ENCODE measurements at places on chromosomes 5 and 9.

DNA sequence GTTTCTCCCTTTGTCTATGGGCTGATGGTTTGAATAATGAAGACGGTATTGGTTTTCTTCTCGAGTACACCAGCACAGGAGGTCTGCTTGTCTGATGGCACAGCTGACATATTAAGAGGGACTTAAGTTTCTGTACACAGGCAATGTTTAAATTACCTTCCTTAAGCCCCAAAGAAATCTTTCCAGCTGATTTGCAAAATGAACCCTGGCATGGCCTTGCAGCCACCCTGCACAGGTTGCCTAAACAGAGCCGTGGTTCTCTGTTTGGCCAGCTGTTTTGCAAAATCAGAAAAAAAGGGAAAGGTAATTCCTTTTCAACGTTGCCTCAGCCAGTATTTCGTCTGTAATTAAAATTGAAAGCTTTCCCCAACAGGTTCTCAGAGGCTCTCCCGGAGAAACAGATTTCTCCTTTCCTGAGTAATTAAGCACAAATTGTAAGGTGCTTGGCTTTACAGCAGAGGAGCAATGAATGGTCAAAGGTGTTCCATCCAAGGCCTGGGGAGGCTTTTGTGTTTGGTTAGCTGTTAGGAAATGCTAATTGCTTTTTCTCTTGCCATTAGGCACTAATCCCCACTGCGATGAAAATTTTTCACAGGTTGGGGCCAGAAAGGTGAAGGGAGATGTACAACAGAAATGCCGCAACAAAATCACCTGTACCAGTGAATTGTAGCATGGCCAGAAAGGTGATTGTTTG lies 138.9 kb downstream of the RASEF start:
- DNase-seq, result no peak

DNA sequence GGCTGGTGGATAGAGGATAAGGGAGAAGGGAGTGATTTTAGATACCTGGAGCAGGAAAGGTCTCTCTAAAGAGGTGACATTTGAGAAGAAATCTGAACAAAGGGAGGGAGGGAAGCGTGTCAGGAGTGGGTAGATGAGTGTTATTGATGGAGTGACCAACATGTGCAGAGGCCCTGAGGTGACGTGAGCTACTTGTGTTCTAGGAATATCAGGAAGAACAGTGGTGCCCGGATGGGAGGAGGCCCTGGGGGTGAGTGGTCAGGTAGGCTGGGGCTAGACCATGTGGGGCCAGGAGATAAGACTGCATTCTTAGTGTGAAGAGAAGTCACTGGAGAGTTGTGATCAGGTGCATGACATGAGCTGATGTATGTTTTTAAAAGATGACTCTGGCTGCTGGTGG lies 256.2 kb downstream of the ARHGAP26 start:
- DNase-seq, result no peak

DNA sequence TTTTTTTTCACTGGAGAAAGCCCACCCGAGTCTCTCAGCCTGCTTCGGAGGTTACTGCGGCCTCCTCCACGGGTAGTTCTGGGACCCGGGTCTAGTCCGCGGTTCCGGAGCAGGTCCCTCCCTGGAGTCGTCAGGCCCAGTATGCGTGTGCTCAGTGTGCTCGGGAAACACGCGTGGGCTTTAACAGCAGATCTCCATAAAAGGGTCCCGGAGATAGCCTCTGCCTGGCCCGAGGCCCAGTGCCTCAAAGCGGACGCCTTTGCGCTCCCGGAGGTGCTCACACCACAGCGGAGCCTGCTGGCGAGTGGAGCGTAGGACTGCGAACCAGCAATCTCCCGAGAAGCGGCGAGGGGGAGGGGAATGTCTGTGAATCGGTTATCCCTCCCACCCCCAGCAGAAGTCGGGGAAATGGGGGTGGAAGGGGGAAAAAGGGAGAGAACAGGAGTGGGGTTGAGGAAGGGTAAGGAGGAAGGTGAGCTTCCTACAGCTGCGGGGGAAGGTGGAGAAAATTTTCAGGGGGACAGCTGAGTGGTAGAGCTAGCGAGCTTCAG lies 28.7 kb downstream of the CDKN2A start:
- peak; percentile 74 for DNase-seq

DNA sequence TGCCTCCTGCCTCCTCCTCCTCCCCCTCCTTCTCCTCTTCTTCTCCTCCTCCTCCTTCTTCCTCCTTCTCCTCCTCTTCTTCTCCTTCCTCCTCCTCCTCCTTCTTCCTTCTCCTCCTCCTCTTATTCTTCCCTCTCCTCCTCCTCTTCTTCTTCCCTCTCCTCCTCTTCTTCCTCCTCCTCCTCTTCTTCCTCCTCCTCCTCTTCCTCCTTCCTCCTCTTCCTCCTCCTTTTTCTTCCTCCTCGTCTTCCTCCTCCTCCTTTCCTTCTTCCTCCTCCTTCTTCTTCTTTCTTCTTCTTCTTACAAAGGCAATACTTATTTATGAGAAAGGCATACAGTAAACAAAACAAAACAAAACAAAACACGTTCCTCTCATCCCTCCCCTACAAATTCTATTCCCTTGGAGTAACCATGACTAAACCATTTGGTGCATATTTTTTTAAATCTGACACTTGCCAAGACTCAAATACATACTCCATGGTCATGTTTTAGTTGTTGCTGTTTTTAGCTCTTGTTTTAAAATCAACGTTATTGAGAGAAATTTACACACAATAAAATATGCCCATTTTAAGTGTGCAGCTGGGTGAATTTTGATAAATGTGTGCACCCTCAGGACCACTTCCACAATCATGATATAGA lies 135.6 kb downstream of the FOXD1 start:
- no peak for DNase-seq

GRCh38 chr5:165627548-165628170 lies 2122.2 kb downstream of the MAT2B start:
- no peak for DNase-seq

DNA sequence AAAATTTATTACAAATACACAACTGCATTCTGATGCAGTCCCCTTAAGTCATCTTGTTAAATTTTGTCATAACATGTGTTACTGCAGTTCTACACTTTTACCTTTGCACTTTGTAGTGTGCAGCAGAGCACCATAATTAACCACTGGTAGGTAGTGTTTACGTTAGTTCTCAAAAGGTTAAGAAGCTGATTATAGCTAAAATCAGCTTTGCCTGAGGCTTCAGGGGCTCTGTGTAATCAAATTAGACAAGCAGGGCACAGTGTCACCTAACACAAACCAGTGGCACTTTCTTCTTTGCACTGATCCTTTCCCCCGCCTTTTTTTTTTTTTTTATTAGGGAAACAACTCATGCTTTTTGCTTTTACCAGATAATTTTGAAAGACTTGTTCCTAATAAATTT lies 26.1 kb downstream of the POU5F2 start:
- no peak for DNase-seq

GRCh38 chr9:10062629-10063395 lies 550.0 kb downstream of the PTPRD start:
- no peak for DNase-seq

- DNase-seq, result peak; percentile 34
These were observed 267.0 kb downstream of the SEC61B start for GRCh38 chr9:99489060-99489413.

- no peak for DNase-seq
These were observed 168.3 kb upstream of the DMAC1 start for GRCh38 chr9:7967851-7968250.

DNA sequence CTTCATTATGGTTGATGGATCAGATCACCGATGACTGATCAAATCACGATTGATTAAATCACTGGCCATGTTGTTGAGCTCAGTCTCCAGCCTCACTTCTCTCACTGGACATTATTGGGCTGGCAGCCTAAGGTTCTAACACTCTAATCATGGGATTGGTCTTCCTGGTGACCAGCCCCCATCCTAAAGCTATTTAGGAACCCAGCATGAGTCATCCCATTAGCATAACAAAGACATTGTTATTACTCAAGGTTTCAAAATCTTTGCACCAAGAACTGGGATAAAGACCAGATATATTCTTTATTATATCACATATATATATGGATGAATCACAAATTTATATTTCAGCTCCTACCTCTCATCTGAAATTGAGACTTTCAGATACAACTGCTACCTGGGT lies 272.1 kb upstream of the IL12B start:
- no peak for DNase-seq

DNA sequence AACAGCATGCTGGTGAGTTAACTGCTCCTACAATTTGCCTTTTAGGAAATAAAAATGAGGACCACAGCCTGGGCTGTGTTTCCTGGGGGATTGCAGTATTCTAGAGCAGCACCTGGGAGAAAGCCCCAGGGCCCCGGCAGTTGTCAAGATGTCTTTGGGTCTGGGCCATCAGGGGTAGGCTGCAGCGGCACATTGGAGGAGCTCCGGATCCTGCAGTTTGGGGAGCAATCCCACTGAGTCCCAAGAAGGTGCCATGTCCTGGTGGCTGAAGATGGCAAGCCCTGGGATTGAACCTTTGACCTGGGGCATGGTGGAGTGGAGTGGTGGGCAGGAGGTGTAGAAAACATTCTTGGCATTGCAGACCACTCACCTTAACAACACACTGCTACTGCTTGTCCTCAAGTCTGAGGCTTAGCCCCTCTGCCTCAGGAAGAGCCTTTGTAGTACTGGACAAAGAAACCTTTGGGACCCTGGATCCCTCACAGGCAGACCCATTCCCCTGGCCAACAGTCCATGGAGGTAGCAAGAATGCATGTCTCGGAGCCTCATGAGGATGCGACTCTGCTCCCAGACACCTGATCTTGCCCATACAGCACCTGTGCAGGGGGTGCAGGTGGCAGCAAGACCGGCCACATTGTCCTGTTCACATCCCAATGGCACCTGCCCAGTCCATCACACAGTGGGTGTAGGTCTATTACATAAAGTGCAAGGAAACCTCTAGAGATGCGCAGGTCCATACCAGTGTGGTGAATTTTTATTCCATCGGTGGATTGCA lies 159.1 kb upstream of the IRX2 start:
- no peak for DNase-seq

GRCh38 chr5:74040065-74040551 lies 414.1 kb downstream of the ARHGEF28 start:
- no peak for DNase-seq

DNA sequence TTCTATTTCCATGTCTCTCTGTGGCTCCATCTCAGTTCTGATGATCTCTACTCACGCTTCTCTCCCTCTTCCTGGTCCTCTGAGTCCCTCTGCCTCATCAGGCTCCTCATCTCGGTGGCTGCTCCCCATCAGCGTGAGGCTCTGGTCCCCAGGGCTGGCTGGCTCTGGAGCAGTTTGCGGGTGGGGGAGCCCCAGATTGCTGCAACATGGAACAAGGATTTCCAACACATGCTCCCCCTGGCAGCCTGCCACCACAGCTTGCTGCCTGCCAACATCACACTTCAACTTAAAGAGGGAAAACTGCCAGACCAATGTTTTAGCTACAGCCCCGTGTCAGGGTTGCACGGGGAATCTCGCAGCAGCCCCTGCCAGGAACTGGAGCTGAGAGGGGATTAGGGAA lies 77.2 kb upstream of the NEK6 start:
- peak; percentile 52 for DNase-seq

- DNase-seq, result peak; percentile 92
These were observed 156.1 kb downstream of the SNX18 start for GRCh38 chr5:54673523-54674225.

DNA sequence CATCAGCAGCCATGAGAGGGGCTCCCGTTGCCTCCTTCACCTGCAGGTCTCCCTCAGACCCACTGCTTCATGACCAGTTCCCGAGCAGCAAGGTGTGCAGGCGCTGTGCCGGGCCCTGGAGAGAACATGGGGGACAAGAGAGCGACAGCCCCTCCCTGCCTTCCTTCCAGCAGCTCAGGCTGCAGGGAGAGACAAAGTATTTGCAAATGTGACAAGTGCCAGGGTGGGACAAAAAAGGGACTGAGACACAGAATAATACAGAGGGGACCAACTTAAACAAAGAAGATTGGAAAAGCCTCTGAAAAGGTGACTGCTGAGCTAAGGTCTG lies 22.5 kb upstream of the VDAC1 start:
- no peak for DNase-seq

DNA sequence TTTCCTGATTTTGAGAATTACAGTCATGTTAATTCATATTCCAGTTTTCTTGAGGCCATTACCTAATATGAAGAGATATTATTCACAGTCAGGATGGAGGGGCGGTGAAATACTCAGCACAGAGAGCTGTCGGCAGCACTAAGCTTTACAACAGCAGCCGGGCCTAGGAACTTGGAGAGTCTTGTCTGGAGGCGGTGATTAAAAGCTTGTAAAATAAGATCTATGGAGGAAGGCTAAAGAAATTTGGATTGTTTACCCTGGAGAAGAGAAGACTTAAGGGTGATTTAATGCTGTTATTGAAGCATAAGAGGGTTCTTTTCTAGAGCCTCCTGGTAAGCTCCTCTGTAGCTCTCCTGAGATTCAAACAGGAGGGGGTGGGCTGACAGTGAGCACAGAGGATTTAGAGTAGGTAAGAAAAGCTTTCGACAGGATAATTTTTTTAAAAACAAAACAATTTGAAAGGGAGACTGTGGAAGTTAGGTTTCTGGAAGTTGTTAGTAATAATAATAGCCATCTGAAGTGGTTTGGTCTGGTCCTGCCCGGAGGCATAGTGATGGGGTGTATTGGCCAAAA lies 406.3 kb upstream of the ADAMTSL1 start:
- no peak for DNase-seq

DNA sequence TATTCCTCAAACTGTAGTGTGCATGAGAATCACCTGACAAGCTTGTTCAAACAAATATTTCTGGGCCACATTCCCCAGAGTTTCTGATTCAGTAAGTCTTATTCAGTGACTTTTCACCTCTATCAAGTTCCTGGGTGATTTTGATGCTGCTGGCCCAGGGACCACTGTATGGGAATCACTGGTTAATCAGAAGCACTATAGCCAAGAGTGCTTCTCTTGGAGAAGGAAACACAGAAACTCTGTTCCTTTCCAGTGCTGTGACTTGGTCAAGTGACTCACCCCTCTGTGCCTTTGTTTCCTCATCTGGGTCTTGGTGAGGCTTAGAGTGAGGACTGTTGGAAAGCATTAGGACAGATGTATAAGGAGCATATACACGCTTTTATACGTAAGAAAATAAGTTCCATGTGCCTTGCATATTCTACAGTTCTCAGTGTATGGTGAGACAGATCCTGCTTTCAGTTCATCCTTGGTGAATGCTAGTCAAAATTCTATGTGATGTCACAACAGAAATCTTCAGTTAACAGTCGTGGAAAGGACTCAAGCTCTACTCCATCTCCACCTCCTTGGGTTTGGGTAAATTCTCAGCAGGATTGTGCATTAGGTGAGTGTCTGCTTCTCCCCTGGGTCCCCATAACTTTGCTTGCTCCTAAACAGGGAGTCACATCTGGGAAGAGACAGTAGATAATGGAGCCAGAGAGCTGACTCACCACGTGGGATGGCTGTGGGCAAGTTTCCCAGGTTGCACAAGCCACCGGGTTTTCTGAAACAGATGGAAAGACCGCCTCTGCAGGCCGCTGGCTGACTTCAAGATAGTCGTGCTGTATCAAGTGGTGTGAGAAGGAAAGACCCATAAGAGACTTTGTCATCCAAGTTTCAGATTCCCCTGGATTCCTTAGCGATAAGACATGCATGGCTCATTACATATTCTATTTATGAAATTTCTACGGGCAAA lies 117.0 kb downstream of the NXNL2 start:
- DNase-seq, result no peak

GRCh38 chr5:14258840-14259239 lies 115.7 kb downstream of the TRIO start:
- peak; percentile 45 for DNase-seq
